H54 (cell line): ENCODE measurements at places on chromosomes 3 and 15.

DNA sequence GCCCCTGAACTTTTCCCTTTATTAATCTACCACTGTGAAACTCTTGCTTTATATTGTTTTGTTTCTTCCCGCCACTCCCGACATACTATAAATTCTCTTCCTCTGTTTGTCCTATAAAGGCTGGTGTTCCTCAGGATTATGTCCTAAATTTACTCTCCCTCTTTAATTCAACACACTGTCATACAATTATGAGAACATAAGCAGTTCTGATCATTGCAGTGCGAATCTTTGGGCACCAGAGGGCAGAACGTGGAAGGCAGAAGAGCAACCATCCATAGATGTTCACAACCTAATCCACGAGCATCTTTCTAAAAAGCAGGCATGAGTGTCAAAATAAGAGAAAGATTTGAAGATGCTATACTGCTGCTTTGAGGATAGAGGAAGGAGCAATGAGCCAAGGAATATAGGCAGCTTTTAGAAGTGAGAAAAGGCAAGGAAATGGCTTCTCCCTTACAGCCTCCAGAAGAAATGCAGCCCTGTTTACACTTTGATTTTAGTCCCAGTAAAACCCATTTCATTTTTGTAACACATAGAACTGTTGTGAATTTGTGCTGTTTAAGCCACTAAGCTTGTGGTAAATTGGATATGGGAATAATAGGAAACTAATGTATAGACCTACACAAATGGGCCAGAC lies 179.4 kb downstream of the GBE1 start:
- DNase-seq: no peak

- DNase-seq: no peak
Measured at GRCh38 chr3:124034016-124034843, 42.3 kb upstream of the ROPN1 start.

GRCh38 chr15:45126535-45127158 lies 3.0 kb downstream of the DUOXA1 start:
- DNase-seq: no peak

DNA sequence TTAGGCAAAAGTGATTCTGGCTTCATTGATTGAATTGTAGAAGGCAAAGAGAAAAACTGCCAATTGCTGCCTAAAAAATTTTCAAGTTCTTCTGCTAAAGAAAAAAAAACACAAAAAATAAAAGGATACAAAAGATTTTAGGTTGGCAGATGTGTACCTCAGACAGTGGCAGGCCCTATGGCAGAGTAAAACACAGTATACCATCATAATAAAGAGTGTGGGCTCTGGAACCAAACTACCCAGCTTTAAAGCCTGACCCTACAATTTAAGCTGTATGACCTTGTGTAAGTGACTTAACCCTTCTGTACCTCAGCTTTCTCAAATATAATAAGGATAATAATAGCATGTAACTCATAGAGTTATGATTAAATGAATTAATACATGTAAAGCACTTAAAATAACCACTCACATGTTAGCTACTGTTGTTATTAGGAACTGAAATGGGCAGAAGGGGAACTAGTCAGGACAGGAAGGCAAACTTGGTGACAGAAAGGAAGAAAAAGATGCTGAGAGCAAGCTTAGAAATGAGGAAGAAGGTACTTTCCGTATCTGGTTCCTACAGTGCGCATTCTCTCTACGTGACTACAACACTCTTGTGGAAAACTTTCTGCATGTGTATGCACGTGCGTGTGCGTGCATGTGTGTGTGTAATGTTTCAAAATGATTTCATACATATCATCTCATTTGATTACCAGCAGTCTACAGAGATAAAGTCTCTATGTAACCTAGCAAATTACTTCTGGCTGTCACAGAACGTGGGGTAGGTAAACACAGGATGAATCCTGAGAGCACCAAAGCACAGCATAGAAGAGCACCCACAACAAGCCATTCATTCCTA lies 13.6 kb upstream of the GATM start:
- DNase-seq: no peak

GRCh38 chr3:50674349-50675178 lies at the start of gene DOCK3:
Gene DOCK3 (plus strand): TSS chr3:50674927. CDS start chr3:50675264, 337 bp downstream.
- DNase-seq: peak; percentile 72

DNA sequence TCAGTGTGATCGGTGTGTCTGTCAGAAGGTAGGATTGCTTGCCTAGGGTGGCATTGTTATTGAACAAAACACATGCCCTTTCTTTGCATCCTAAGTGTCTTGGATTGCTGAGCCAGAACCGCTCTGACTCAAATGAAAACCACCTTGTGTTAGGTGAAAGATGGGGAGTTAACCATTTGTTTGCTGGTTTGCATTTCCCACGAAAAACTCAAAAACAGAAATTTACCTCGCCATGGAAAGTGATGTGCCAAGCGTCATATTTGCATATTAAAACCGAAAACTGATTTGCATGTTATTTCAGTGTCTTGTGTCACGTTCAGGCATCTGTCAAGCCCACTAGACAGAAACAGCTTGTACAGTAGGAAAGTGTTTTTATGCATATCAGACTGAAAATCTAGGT lies 474.6 kb upstream of the TPRG1 start:
- DNase-seq: no peak
